Kidney epithelial cell (primary cell): ENCODE measurements at places on chromosomes 11 and 22.

GRCh38 chr11:61737636-61738386, 14.6 kb upstream of the MYRF start:
- DNase-seq: no peak

- no peak for DNase-seq
Measured at GRCh38 chr11:60208146-60208895, 25.4 kb upstream of the MS4A6A start.

DNA sequence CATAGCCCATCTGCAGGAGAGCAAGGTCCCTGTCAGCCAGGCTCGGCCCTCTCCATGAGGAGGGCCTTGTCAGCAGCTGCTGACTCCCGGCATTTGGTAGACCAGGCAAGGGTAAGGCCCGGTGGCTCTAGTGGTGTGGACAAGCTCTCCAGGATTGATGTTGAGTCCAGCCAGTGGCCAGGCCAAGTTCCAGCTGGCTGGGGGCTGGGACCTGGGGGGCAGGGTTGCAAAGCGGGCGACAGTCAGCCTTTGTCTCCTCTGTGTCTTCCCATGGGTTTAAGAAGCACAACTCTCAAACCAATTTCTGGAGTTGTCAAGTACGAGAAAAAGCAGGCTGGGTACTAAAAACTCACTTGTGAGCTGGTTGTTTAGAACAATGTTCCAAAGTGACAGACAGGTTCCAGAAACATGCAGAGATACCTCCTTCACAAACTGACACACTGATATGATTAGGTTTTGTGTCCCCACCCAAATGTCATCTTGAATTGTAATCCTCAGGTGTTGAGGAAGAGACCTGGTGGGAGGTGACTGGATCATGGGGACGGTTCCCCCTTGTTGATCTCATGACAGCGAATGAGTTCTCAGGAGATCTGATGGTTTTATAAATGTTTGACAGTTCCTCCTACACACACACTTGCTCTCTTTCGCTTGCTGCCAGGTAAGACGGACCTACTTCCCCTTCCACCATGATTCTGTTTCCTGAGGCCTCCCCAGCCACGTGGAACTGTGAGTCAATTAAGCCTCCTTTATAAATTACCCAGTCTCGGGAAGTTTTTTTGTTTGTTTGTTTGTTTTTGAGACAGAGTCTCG, 52.3 kb upstream of the SERPIND1 start:
- no peak for DNase-seq

- DNase-seq: no peak
Measured at GRCh38 chr11:77074205-77074604, 7.4 kb downstream of the CAPN5 start.

DNA sequence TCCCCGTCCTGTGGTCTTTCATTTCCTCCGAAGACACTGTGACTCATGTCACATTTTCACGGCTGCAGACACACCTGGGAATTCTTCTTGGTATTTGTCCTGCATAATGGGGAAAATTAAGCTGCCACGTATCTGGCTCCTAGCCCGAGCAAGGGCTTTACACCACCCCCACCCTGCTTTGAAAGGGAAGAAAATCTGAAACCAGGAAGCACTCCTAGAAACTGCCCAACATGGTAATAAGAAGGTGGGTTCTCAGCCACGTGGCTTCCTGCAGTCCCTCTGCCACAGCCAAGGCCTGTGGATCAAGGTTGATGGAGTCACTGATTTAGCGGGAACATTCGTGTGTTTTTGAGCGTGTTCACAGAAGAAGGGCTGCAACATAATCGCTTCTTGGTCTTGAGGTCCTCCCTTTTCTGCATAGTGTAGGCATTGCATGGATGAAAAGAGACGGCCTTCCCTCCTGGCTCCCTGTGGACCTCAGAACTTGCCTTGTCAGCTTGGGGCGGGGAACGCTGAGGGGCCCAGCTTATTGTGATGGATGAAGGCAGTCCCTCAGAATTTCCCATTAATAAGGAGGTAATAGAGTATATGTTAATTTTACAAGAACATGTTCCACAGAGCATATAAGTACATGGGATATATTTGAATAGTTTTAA, 292.0 kb downstream of the NTM start:
- no peak for DNase-seq
